ENCODE measurements at places on chromosomes 7 and 10. TPM values are rescaled to one million over a fixed set of nuclear protein-coding genes. Genes with fewer than 3 reads are reported as not detected.

Gene FKBP6
- total RNA-seq: not detected

DNA sequence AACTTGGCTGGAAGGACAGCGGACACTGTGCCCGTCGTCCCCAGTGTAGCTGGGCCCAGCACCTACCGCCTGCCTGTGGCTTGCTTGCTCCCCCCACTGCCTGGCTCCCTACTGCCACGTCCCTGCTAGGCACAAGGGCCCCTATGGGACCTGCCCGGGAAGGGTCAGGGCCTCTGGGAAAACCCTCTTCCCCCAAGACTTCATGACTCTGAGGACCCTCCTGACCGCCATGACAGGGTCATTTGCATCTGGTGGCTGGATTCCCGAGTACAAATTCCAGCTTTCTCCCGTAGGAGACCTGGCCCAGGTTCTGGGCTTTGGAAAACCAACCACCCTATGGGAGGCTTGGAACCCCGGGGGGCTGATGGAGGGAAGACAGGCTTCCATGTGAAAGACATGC, 1.4 kb upstream of the MMD2 start:
- no peak for DNase-seq

Gene AKR1E2
- total RNA-seq: 7.9 TPM

DNA sequence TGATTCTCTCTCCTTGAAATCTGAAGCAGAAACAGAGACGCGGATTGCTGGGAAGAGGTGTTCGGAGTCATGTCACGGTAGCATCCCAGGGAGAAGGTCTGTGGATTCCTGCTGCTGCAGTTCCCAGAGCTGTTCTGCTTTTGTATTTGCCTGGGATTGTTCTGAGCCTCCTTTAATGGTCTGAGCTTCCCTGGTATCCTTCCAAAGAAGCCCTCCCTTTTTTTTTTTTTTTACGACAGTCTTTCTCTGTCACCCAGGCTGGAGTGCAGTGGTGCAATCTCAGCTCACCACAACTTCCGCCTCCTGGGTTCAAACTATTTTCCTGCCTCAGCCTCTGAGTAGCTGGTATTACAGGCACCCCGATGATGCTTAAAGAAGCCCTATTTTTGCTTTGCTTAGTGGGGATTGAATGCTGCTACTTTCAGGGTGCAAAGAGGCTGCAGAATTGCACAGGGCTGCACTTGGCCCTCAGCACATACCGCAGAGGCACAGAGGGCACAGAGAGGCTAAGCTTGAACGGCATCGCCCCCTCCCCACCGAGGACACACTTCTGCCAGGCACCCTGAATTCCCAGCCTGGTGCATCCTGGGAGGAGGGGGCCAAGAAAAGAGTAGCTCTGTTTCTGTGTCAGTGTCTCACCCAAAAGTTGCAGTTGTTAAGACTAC, 208.6 kb upstream of the GALNT17 start:
- no peak for DNase-seq
